ENCODE measurements at places on chromosomes 11 and 22. TPM values are rescaled to one million over a fixed set of nuclear protein-coding genes. Genes with fewer than 3 reads are reported as not detected.

Gene IGSF9B
- total RNA-seq = 26.8 TPM

DNA sequence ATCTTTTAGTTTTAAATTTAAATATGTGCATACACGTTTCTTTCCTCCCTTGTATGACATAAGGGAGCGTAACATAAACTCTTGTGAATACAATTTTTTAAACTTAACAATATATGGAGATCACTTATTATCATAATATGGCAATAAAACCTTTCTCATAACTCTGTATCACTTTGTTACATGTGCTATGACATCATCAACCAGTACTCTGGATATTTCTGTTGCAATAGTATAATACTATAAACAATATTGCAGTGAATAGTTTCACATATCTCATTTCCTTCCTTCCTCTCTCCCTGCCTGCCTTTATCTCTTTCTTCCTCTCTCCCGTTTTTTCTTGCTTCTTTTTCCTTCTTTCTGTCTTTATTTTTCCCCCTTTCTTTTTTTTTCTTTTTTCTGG, 1278.0 kb upstream of the CNTN5 start:
- no peaks in the 10 kb centered on the region for H3K27me3 ChIP-seq
- no peaks in the 10 kb centered on the region for H3K36me3 ChIP-seq
- no peak for DNase-seq
- no peaks in the 10 kb centered on the region for H3K4me1 ChIP-seq

- H3K4me3 ChIP-seq = no peak overlapping the region
- H3K27ac ChIP-seq = peak overlapping the region; percentile 18
- H3K27me3 ChIP-seq = no peaks in the 10 kb centered on the region
- H3K4me1 ChIP-seq = no peaks in the 10 kb centered on the region
Measured at GRCh38 chr11:78549624-78550409, 24.8 kb downstream of the NARS2 start.

Gene NFAM1
- 0.64 TPM for total RNA-seq

Gene IGLL5
- 2.7 TPM for total RNA-seq

GRCh38 chr11:44563711-44564110, 1.8 kb upstream of the CD82 start:
- DNase-seq = no peak
- peaks cover 4% of the 10 kb centered on the region for H3K4me1 ChIP-seq

GRCh38 chr11:73393479-73394415, 17.5 kb downstream of the RELT start:
- H3K36me3 ChIP-seq = no peaks in the 10 kb centered on the region
- no peaks in the 10 kb centered on the region for H3K4me1 ChIP-seq
- no peak overlapping the region for H3K27ac ChIP-seq
- peak; percentile 68 for DNase-seq
- no peaks in the 10 kb centered on the region for H3K27me3 ChIP-seq

DNA sequence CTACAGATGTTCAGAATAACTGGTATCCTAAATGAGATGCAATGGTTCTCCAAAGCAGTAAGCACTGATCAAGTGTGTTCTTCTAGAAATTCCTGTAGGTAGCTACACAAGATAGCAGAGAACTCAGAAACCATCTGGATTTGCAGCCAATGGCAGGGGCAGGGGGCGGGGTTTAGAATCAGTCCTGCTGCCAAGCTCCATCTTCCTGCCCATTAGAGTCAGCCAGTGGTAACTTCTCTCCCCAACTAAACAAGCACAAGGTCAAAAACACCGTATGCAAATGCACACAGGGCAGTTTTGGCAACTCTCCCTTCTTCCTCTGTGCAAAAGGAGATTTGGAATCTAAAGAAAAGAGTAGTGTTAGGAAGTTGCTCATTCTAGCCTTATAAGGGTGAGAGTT, 237.5 kb upstream of the CCDC90B start:
- no peaks in the 10 kb centered on the region for H3K36me3 ChIP-seq
- H3K27me3 ChIP-seq = no peaks in the 10 kb centered on the region
- H3K4me3 ChIP-seq = no peak overlapping the region
- no peaks in the 10 kb centered on the region for H3K4me1 ChIP-seq
- no peak overlapping the region for H3K27ac ChIP-seq
- DNase-seq = no peak

DNA sequence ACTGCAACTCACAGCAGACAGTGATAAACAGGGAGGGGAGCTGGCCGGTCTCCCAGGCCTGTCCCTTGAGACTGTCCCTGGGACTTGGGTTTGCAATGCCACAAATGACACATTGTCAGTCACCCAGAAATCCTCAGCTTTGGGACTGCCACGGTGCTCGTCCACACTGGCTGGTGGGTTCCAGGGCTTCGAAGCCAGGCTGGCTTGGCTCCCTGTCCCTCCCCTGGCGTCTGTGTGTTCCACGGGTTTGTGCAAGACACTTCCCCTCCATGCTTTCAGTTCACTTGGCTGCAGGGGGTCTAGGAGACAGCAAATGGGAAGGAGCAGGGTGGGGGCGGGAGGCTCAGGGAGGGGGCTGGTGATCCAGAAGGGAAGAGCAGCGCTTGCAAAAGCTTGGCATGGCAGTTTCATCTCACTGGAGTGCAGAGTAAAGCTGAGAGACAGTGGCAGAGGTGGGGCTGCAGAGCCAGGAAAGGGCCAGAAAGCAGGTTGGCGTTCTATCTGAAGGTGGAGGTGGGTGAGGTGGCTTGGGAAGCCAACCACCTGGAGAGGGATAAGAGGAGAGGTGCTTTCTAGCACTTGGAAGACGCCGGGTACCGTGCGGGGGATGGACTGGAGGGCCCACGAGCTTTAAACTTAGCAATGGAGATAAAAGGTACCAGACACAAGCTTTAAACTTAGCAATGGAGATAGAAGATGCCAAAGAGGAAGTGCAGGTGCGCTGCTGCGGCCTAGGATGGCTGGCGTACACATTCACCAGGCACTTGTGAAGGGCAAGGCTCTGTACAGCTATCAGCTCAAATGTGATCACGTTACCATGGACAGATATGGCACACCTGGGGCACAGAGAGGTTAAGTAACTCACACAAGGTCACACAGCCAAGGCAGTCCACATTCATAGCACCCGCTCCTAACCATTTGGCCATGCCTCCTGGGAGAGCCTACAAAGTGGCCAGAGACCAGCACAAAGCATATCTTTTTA, 86.4 kb upstream of the SHISAL1 start:
- H3K36me3 ChIP-seq = no peaks in the 10 kb centered on the region
- no peaks in the 10 kb centered on the region for H3K4me1 ChIP-seq
- DNase-seq = peak; percentile 5
- no peaks in the 10 kb centered on the region for H3K27me3 ChIP-seq

Gene RFPL2
- not detected for total RNA-seq

DNA sequence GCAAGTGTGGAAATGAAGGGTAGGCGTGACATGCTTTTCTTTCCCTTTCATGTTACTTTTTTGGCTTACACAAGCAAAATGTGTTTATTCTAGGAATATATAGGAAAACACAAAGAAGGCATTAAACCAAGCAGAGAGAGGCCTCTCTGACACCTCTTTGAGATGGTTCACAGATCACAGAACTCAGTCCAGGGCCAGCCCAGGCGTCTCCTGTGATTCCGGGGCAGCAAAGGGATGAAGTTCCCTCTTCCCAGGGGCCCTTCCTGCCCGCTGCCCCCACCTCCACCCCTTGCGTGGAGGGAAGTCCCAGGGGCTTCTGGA, 78.0 kb downstream of the CACNA1I start:
- no peaks in the 10 kb centered on the region for H3K4me1 ChIP-seq
- H3K36me3 ChIP-seq = no peaks in the 10 kb centered on the region
- no peak overlapping the region for H3K4me3 ChIP-seq
- H3K27ac ChIP-seq = no peak overlapping the region
- H3K27me3 ChIP-seq = no peaks in the 10 kb centered on the region

DNA sequence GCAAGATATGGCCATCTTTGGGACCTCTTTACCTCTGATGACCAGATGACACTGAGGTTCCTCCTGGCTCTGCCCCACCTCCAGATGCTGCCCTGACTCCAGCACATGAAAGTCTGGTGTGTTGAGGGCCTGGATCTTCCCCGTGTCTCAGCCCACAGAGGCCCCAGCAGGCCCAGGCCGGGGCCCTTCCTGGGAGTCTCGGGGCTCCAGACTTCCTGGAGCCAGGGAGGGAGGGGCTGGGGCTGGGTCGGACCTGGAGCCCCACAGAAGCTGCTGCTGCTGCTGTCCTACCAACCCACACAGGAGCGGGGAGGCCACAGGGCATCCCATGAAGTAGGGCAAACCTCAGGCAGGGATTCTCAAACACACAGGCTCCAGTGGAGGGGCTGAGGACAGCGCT, 32.2 kb upstream of the WNT11 start:
- H3K27me3 ChIP-seq = no peaks in the 10 kb centered on the region
- no peaks in the 10 kb centered on the region for H3K36me3 ChIP-seq
- no peak for DNase-seq
- no peaks in the 10 kb centered on the region for H3K4me1 ChIP-seq
- H3K4me3 ChIP-seq = no peak overlapping the region

Gene UPK3A
- not detected for total RNA-seq

GRCh38 chr11:45768486-45768885, 36.5 kb upstream of the SLC35C1 start:
- no peak for DNase-seq
- H3K36me3 ChIP-seq = no peaks in the 10 kb centered on the region
- no peak overlapping the region for H3K27ac ChIP-seq

Gene ISX
- under 0.01 TPM for total RNA-seq

DNA sequence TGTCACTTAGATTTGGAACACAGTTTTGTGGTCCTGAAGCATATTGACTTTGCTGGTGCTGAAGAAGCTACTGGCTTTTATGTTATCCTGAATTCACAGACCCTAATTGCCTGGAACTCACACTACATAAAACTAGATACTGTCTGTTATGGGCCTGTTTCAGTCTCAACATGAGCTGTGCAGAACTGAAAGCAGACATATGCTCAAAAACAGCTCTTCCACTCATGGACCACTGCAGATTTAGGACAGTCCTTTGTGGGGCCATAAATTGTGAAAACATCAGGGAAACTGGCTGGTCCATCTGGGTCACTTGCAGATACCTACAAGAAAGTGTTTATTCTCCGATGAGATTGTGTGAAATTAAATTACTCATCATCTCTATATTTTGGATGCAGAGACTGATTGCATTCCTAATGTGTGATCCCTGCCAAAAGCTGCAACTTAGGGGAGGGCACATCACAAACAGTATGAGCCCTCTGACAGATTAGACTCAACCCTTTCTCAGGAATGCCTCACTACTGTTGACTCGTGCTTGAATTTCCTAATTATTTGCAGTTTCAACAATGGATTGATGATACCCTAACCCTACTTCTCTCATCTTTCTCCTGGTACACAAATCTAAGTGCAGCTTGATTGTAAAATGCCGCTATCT, 10.2 kb upstream of the CLNS1A start:
- H3K27ac ChIP-seq = no peak overlapping the region
- no peaks in the 10 kb centered on the region for H3K4me1 ChIP-seq
- no peak for DNase-seq
- no peaks in the 10 kb centered on the region for H3K36me3 ChIP-seq
- H3K4me3 ChIP-seq = no peak overlapping the region

Gene KMT5B
- total RNA-seq = 95.6 TPM

DNA sequence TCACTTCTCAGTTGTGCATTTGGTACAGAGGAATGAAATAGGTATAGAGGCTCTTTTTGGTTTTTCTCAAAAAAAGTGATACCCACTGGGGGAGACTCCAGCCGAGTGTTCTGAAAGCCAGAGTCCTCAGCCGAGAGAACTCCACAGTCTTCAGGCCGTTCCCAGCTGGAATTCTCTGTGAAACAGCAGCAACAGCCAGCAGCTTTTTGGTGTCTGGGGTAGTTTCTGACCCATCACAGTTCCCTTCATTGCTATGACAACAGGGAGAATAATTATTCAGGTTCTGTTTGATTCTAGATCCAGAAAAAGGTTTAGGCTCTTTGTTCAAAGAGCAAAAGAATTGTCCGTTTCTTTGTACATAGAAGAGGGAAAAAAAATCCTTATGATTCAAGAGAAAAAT, 84.6 kb downstream of the C22orf31 start:
- H3K36me3 ChIP-seq = no peaks in the 10 kb centered on the region
- H3K27ac ChIP-seq = peak overlapping the region; percentile 61
- H3K27me3 ChIP-seq = no peaks in the 10 kb centered on the region
- peaks cover 5% of the 10 kb centered on the region for H3K4me1 ChIP-seq
- DNase-seq = no peak

GRCh38 chr11:106601684-106602297, 416.5 kb downstream of the GUCY1A2 start:
- H3K4me3 ChIP-seq = no peak overlapping the region
- H3K4me1 ChIP-seq = no peaks in the 10 kb centered on the region
- no peak for DNase-seq
- no peaks in the 10 kb centered on the region for H3K27me3 ChIP-seq

- H3K4me3 ChIP-seq = no peak overlapping the region
- no peaks in the 10 kb centered on the region for H3K27me3 ChIP-seq
- H3K4me1 ChIP-seq = no peaks in the 10 kb centered on the region
- no peaks in the 10 kb centered on the region for H3K36me3 ChIP-seq
- DNase-seq = no peak
Measured at GRCh38 chr22:25060522-25061071, 108.1 kb downstream of the KIAA1671 start.

- no peak overlapping the region for H3K27ac ChIP-seq
- no peak overlapping the region for H3K4me3 ChIP-seq
- H3K27me3 ChIP-seq = no peaks in the 10 kb centered on the region
- H3K36me3 ChIP-seq = no peaks in the 10 kb centered on the region
Measured at GRCh38 chr22:43722444-43722843, 89.7 kb downstream of the EFCAB6 start.

Gene CRYBB2
- not detected for total RNA-seq

Gene SHISAL1
- total RNA-seq = 35.9 TPM

Gene OR2AT4
- total RNA-seq = not detected

DNA sequence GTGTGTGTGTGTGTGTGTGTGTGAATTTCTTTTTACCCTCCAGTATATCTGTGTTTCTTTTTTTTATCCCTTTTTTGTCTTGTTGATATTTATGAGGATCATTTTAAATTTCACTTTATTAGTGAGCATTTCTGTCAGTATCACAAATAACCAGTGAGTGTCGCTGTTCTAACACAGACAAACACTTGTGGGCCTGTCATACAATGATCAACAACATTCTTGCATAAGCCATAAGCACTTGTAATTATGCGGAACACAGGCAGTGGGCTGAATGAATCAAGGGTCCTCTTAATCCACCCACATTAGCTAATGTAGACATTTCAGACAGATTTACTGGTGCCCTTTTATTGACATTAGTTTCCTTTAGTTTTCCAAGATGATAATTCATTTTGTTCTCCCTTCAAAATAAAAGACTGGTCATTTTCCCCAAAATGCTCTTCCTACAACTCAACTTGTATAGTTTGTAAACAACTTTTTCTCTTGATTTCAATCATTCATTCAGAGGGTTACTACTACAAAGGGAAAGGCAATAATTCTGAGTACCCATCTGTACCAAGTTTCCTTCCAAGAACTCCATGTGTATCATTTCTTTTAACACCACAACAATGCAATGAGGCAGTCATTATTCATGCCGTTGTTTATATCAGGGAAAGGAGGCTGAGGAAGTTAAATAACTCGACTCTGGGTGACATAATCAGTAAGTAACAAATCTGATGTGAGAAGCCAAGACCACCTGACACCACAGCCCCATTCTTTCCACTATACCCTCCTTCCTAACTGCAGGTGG, 34.5 kb upstream of the ANO3 start:
- H3K36me3 ChIP-seq = no peaks in the 10 kb centered on the region
- no peak for DNase-seq
- H3K4me3 ChIP-seq = no peak overlapping the region

Gene NRGN
- 0.62 TPM for total RNA-seq

Gene TTC9C
- total RNA-seq = 6.8 TPM

All from uterus (tissue), 4 donors.